Stimulated activated CD4-positive, alpha-beta T cell treated with anti-CD3 and anti-CD28 coated beads, Interleukin-15, amount 100 ng/mL, for 24 hours (primary cell): ENCODE measurements at places on chromosomes 7 and 10.

DNA sequence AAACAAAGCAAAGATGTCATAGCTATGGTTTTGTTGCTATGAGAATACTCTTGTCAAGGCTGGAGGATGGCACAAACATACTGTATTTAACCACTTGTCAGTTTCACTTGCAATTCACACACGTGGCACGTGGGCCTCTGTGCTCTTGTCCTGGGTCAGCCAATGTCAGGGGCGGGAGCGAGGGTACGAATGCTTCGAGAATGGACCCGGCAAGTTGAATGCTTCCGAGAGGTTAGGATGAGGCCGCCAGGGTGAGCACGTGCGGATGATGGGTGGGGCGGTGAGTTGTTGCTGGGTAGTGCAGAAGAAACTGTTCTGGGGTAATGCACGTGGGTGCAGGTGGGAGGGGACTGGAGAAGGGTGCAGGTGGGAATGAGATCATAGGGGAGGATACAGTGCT is 10.4 kb upstream of the OCM2 start:
- DNase-seq, result no peak

- DNase-seq, result no peak
These were observed 437.6 kb downstream of the GPAM start for GRCh38 chr10:111745982-111746381.

GRCh38 chr7:154649434-154649833 is 353.5 kb downstream of the PAXIP1 start:
- no peak for DNase-seq

GRCh38 chr10:72353965-72354355 is 759 bp downstream of the DNAJB12 start:
- DNase-seq, result no peak

- DNase-seq, result no peak
These were observed 125.7 kb downstream of the ZMYND11 start for GRCh38 chr10:260819-261429.

- no peak for DNase-seq
These were observed 150.9 kb upstream of the COBL start for GRCh38 chr7:51467384-51468017.

GRCh38 chr7:1971946-1972654 is 260.6 kb downstream of the MAD1L1 start:
- no peak for DNase-seq

- no peak for DNase-seq
These were observed 36.2 kb downstream of the NOLC1 start for GRCh38 chr10:102188298-102188940.
